NCI-H1930 (cell line): ENCODE measurements at places on chromosomes 3 and 15.

DNA sequence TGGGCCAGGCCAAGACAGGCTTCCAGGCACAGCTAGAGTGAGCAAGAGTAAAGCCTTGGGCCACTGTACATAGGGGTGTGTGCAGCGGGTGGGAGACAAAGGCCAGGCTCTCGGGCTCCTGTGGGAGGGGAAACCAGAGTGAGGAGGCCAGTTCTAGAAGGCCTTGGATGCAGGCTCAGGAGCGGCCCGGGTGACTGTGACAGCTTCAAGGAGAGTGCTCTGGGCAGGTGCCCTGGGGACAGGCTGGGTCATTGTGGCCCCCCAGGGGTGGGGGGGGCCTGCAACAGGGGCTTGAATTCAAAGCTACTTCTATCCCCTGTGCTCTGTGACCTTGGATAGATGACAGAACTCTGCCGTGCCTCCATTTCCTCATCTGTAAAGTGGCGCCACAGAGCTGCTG is 109.2 kb downstream of the DNAJB8 start:
- no peak for DNase-seq

- DNase-seq, result no peak
Measured at GRCh38 chr3:25768851-25769250, 14.4 kb downstream of the NGLY1 start.

DNA sequence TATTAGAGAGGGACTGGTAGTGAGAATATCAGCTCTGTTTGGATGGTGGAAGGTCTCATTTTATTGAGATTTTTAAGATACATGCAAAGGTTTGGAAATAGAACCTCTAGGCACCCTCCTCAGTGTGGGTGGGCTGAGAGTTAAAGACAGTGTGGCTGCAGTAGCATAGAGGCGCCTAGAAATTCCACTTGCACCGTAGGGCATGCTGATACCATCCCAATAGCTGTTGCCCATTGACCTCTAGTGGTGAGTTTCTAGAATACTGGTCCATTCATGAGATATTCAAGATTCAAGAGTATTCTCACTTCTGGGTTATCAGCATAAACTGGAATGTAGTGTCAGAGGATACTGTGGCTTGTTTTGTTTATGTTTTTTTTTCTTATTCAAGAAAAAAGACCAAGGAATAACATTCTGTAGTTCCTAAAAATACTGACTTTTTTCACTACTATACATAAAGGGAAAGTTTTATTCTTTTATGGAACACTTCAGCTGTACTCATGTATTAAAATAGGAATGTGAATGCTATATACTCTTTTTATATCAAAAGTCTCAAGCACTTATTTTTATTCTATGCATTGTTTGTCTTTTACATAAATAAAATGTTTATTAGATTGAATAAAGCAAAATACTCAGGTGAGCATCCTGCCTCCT is 87.2 kb downstream of the TGFBR2 start:
- peak; percentile 11 for DNase-seq

GRCh38 chr3:133525435-133525834 is 48.1 kb upstream of the CDV3 start:
- no peak for DNase-seq

DNA sequence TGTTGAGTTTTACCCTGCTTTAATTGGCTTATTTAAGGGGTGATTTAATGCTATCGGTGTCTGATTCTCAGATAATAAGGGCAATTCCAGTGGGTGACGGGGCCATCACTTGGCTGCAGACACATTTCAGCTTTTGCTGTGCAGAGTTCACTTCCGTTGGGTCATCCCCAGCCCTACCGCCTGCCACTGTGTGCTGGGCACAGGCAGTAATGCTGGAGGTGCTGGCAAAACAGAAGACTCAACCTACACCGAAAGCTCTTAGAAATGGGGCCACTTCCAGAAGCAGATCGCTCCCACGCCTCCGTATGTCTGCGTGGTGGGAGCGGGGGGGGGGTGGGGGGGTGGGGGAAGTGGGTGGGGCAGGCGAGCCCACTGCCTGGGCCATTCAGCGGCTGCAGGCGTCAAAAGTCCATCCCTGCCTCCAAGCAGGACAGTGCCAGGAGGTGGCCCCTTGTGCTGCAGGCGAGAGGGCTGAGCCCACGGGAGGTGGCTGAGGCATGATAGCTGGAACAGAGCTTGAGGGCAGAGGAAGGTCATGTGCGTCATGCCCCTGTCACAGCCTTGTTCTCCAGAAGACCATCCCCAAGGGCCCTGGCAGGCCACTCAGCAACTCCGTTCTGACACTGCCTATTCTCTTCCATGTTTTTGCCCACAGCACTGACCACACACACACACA is 128.3 kb downstream of the ATP10A start:
- DNase-seq, result no peak

DNA sequence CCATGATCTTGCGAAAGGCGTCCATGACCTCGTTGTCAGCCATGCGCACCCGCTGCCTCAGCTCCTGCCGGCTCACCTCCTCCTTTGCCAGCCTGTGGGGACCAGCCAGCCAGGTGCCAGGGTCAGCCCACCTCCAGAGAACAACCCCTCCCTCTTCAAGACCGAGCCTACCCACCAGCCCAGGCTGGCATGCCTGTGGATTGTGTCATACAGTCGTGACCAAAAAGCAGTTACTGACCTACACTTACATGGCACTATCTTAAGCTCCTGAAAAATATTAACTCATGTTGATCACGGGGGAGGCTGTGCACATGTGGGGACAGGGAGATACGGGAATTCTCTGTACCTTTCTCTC is 10.7 kb upstream of the CAMK1 start:
- no peak for DNase-seq

GRCh38 chr3:23430781-23431398 is 227.8 kb downstream of the UBE2E2 start:
- DNase-seq, result no peak

DNA sequence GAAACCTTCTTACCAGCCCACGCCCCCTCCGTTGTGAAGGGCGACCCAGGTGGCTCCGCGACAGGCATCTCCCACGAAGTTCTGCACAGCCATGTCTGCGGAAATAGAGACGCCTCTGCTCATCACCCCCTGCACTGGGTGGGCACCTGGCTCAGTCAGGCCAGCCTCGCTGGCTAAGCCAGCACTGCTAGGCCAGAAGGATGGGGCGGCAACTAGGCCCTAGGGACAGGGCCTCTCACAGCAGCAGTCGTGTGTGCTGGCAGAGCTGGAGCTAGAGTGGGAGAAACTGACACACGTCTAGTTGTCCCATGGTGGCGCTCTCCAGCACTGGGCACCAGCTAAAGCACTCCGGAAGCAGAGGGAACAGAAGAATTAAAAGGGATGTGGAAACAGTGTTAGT is 12.5 kb upstream of the ZXDC start:
- no peak for DNase-seq

DNA sequence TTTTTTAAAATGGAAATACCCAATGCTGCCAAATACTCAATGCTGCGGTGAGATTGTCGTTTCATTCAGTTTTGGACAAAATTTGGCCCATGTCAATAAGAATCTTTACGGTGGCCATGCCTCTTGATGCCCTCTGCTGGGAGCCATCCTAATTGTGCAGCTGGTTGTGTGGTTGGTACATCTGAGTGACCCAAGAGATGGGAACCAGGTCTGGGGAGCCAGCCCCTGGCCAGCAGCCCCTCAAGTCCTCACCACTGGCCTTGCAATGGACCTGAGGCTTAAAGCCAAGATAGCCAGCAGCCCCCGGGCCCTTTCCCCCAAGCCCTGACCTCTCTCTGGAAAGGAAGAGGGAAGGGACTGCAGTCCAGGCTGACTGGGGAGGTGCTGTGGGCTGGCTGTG is 36.4 kb upstream of the ESYT3 start:
- DNase-seq, result no peak

- DNase-seq, result no peak
Measured at GRCh38 chr3:4401441-4401840, 65.6 kb downstream of the SUMF1 start.

DNA sequence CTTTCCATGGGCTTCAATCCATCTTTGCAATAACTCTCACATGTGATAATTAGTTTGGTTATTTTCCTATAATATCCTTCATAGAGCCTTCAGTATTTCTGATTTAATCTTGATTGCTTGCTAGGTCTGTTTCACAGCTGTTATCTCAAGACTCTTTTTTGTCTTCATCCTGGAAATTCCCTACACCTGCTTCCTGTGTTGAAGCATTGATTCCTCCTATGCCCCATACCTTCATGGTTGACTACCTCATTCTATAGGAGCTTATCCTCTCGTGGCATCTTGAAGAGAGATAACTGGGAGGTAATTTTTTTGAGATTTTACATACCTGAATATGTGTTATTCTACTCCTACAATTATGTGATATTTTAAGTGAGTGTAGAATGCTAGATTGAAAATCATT is 26.7 kb downstream of the PIK3CA start:
- DNase-seq, result no peak

DNA sequence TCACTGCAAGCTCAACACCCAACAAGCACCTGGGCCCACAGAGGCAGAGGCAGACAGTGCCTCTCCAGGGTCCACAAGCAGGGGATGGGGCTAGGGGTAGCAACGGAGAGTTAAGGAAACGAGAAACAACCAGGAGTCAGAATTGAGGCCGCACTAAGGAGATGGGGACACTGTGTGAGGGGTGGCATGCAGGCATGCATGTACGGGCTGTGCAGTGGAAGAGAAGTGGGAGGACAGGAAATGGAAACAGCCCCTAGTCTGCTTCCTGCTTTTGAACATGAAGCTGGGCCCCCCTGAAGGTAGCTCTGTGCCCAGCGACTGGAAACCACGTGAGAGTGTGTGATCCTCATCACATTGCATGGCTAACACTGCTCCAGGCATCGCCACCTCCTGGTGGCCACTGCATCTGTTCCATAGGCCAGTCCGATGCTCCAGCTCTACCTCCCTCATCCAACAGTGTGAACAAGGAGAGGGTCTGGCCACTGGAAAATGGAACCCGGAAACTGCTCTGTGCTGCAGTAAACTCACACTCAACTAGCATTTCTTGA is 44.0 kb downstream of the XXYLT1 start:
- DNase-seq, result no peak

GRCh38 chr15:36109943-36110658 is 469.3 kb upstream of the CDIN1 start:
- no peak for DNase-seq

DNA sequence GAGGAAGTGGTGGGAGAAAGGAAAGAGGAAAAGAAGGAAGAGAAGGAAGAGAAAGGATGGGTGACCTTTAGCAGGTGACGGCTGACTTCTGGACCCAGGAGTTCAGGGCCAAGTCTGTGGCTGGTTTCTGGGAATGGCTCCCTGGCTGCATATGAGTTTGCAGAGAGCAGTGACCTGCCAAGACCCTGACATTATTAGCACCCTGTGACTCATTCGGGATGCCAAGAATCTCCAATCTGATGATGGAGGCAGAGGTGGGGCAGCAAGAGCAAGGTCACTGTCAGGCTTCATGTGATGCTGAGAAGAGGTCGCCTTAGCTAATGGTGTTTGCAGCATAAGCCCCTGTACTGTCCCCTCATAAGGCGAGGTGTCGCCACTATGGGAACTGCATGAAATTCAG is 42.6 kb downstream of the MYZAP start:
- DNase-seq, result no peak

DNA sequence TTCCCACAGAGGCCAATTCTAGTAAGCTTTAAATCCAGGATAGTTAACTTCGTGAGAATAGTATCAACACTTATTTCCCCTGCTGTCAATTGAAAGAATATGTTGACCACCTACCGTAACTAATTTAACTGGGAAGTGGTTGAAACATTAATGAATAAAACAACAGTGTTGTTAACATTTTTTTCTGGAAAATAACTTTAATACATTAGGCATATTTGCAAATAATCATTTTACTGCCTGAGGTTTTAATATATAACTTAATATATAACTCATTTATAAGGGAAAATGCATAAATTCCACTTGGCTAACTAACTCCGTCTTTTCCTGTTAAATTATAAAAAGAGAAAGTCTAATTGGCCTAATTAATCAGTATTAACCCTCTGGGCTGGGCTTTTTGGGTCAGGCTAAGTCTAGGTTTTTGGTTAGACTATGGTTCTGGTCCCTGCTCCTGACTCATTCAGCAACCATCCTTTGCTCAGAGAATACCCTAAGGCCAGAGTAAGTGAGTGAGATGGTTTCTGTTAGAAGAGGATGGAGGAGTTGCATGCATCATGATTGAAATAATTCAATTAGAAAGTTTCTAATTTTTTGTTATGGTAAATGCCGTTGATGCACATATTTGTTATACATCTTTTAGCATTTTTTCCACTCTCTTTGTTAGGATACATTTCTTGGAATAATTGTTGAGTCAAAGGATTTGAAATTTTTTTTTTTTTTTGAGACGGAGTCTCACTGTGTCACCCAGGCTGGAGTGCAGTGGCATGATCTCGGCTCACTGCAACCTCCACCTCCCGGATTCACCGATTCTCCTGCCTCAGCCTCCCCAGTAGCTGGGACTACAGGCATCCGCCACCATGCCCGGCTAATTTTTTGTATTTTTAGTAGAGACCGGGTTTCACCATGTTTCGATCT is 10.8 kb upstream of the SKIL start:
- no peak for DNase-seq

GRCh38 chr3:149654188-149654601 is 3.6 kb downstream of the WWTR1 start:
- DNase-seq, result no peak

GRCh38 chr3:195762611-195763010 is 41.8 kb downstream of the MUC20 start:
- DNase-seq, result no peak

- DNase-seq, result no peak
Measured at GRCh38 chr3:46359733-46360493, 6.0 kb downstream of the CCR2 start.

DNA sequence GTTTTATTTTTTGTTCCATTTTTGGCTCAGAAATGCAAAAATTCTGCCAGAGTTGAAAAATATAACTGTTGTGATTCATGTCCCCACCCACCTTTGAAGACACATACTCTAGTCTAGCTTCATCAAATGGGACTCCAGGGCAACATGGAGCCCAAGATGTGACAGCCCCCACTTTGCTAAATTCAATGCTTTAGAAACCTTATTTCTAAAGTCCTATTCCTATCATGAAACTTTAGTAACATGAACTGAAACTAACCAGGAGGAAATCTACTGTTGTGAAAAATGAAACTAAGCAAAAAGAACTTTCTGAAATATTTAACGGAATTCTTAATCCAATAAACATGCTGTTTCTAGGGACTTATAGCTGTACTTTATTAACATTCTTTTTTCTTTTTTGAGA is 20.3 kb downstream of the UBP1 start:
- no peak for DNase-seq

- no peak for DNase-seq
Measured at GRCh38 chr3:37897763-37898162, 36.1 kb downstream of the CTDSPL start.

DNA sequence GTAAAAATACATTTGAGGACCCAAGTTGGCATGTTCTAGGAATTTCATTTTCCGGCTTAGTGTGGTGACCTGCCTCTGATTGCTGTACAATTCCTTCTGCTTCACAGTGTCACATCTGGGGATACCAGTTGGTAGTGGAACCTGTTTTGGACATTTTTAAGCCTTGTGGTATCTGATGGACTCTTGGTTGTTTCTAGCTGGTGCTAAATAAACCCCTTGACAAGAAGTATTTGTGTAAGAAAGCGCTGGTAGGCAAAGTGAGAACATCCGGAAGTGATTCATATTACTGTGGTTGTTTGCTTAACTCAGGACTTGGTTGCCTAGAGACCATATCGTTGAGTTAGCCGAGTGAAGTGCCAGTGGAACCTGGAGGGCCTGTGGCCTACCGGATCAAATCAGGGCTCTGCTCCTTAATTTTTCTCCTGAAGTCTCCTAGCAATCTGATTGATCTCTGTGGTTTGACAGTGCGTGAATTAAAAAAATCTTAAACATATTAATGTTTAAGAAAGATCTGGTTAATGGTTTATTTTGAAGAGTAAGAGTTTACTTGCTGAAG is 12.8 kb downstream of the IQGAP1 start:
- no peak for DNase-seq

GRCh38 chr3:135191708-135192107 is 396.6 kb downstream of the EPHB1 start:
- no peak for DNase-seq
